ENCODE measurements at places on chromosomes 2 and 18.
A peak's percentile ranks its signal among the peaks of the same experiment; 100 is the strongest.

- DNase-seq: no peak
Observed at GRCh38 chr2:156649596-156649995, 213.4 kb downstream of the GPD2 start.

DNA sequence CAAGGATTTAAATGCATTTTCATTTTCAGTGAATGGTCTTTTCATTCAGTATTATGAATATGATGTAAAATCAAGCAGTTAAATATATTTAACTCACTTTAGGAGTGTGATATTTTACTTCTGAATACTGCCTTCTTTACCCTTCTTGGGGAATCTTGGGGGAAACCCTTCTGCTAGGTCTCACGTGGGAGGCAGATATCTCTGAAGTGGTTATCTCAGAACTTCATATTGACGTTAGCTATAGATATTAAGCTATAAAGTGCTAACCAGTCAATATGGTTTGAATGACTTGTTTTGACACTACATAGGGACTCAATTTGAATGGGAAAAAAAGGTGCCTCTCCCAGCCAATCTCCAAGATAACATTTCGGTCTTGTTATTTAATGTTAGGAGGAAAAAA lies 9.8 kb downstream of the REL start:
- no peak for DNase-seq

GRCh38 chr2:177679611-177680605 lies 287.3 kb downstream of the AGPS start:
- DNase-seq: no peak

GRCh38 chr18:32271672-32272208 lies 81.9 kb downstream of the MEP1B start:
- DNase-seq: peak; percentile 32

DNA sequence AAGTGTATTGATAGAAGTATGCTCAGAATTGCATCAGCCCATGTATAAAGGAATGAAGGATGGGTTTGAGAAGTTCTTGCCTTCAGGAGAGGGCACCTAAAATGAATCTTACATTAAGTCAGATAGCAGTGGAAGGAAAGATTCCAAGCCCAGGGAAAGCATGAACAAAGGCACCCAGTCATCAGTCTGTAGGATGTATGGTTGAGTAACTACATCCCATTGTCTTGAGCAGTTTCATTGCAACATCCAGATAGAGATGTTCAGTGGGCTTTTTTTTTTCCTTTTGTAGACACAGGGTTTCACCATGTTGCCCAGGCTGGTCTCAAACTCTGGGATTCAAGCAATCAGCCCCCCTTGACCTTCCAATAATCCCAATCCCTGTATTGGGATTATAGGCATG lies 80.7 kb downstream of the ARHGAP28 start:
- no peak for DNase-seq

GRCh38 chr18:1648712-1649111 lies 744.0 kb downstream of the ADCYAP1 start:
- DNase-seq: no peak

DNA sequence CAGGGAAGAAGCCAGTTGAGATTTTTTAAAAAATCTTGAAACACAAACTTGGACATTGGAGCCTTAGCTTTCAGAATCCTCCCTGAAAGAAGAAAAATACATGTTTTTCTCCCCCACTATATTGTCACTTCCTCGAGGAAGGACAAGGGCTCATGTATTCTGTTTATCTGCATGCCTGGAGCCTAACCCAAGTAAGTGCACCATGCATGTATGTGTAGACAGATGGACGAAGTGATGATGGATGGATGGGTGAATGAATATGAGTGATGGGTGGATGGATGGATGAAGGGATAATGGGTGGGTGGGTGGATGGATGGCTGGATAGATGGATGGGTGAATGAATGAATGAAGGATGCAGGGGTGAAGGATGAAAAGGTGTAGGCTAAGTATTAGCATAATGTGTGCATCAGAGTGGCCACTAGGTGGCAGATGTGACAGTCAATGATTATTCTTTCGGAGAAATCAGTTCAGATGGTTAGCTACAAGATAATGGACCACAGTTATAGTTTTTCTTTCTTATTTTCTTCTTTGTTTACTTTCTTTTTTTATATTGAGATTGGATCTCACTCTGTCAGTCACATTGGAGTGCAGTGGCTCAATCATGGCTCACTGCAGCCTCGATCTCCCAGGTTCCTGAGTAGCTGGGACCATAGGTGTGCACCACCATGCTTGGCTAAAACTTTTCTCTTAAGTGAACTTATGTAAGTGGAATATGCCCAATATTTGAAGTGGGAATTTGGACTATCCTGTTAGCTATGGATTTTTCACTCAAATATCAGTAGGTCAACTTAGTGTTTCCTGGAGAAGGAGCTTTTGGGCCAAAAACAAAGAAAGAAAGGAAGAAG lies 18.5 kb upstream of the CCDC93 start:
- no peak for DNase-seq

DNA sequence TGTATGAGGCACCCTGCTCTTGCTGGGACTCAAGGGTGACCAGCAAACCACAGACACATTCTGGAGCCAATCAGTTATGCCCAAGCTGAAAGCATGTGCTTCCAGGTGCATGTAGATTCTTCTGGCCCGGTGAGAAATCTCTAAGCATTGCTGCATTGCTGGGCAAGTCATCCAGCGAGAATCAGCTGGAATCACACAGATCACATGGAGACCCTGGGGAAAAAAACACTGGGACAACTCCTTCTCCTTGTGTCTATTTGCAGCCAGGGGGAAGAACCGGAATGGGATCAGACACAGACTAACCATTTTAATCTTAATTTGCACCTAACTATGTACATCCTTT lies 119.7 kb upstream of the KLF7 start:
- DNase-seq: no peak

GRCh38 chr18:43777636-43778304 lies 500.5 kb upstream of the SYT4 start:
- no peak for DNase-seq

- DNase-seq: peak; percentile 34
Observed at GRCh38 chr2:109031476-109032228, 42.6 kb upstream of the EDAR start.

DNA sequence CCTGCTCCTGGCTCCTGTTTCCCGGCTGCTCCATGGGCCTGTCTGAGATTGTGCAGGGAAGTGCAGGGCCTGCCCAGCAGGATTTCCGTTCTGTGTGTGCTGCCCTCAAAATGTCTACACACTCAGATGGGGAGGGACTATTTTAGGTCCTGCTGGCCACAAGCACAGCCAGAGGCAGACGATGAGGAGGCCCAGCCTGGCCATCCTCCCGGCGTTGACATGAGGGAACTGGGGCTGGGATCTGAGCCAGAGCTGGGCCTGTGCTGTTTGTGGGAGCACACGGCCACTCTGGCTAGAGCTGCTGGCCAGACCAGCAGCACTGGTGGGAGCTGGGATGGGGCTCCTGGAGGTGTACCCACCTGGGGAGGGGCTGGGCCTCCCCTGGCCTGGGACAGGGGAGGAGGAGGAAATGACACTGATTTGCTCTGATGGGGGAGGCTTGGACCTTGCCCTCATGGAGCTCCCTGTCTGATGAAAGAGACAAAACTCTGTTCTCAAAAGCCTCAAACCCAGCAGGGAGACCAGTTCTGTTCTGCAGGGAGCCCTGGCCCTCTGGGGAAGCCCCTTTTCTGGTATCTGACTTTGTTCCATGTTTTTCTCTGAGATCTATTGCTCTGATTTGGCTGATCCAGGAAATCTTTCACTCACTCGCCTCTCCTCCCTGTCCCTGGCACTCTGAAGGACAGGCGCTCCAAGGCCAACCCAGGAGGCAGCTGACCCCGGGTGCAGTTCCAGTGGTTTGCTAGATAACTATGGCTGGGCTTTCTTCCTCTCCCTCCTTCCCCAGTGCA lies 161.8 kb downstream of the DYSF start:
- DNase-seq: no peak

DNA sequence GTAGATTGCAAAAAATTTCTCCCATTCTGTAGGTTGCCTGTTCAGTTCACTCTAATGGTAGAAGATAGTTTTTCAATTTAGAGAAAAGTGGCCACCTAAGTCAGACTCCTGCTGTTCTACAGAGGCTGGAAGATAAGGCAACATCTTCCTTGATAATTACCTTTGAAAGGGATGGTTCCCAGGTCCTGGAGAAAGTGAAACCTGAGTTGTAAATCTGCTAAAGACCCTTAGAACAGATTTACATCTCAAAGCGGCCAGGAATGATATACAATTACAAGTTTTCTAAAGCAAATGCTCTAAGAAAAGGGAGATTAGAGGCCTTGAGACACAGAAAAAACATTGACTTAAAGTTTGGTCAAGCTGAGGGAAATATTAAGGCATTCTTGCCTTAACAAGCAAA lies 1350.2 kb upstream of the FAM98A start:
- DNase-seq: no peak

DNA sequence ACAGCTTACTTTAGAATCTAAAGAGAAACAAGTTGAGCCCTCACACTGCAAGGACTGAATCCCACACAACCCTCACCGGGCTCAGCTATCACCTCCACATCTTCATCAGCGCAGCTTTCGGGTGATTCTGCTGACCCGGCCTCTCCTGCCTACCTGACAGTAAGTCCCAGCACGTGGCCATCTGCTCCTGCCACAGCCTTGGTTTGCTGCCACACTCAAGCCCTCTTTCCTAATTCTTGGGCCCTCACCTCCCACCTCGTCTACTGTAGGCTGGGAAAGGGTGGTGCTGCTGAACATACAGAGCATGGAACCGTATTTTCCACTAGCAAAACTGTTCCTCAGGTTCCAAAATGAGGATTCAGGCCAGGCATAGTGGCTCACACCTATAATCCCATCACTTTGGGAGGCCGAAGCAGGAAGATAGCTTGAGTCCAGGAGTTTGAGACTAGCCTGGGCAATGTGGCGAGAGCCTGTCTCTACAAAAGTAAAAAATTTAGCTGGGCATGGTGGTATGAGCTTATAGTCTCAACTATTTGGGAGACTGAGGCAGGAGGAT lies 55.3 kb upstream of the HAAO start:
- no peak for DNase-seq

DNA sequence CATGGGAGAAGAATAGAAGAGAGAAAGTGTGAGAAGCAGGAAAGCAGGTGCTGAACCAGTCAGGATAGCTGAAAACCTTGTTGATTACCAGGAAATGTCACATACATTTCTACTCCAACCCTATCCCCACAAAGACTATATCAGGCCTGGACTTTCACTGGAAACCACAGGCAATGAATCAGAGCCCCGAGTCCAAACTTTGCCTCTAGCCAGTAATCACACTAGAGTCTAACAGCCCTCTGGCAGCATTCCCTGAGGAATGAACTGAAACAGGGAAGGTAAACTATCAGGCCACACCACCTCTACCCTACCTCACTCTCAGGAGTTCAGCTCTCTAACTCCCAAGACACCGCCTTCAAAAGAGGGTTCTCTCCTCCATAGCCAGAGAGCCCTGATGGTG lies 18.7 kb upstream of the IHH start:
- no peak for DNase-seq

DNA sequence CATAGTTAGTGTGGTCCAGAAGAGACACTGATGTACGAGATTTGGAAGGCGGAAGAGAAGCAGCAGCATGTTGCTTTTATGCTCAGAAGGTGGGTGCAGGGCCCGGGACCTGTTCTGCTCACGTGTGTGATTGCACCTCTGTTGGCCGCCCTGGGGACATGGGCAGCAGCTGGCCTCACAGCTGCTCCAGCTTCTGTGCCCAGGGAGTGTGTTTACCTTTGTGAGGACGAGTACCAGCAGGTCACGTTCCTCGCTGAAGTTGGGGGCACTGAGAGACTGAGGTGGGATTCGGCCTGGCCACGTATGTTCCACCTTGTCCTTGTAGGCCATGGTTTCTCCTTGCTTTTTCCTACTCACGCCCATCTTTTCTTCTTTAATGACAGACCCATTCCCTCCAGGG lies 86.3 kb downstream of the PMAIP1 start:
- no peak for DNase-seq

- peak; percentile 14 for DNase-seq
Observed at GRCh38 chr2:170819680-170820664, 3.3 kb downstream of the GAD1 start.

GRCh38 chr2:128550389-128550788 lies 231.7 kb upstream of the HS6ST1 start:
- DNase-seq: no peak

Measured in 8988T (cell line).